ENCODE measurements at places on chromosomes 7 and 10.
A peak's percentile ranks its signal among the peaks of the same experiment; 100 is the strongest.

- no peak for DNase-seq
These were observed 360.6 kb upstream of the ANKRD30A start for GRCh38 chr10:36764823-36765222.

DNA sequence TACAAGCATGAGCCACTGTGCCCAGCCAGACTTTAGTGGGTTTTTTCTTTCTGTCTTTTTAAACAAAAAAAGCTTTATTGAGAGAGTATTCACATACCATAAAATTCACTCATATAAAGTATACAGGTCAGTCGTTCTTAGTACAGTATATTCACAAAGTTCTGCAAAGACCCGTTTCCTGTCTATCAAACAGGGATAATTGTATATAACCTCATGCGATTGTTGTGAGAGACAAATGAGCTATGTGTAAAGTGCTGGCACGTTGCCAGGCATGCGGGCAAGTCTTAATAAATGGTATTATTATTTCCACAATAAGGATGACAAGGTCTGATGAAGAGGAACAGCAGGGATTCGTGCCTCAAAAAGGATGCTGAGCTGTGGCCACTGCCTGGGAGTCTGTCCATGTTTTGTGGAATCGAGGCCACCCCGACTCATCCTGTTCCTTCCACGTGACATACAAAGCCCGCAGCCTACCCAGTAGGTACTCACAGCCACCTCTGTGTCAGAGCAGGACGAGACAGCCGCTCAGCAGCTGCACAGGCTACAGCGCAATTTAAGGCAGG lies 51.6 kb downstream of the SMKR1 start:
- no peak for DNase-seq

DNA sequence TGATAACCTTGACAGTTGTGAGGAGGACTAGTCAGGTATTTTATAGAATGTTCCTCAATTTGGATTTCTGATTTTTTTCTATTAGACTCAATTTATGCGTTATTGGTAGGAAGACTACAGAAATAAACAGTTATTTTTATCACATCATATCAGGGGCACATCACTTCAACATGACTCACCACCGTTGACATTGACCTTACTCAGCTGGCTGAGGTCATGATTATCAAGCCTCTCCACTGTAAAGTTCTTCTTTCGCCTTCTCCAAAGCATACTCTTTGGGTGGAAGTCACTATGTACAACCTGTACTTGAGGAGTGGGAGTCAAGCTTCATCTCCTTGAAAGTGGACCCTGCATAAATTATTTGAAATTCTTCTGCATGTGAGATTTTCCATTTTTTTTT lies 194.3 kb upstream of the IGFBP3 start:
- no peak for DNase-seq

GRCh38 chr7:116842371-116842770 lies 20.0 kb upstream of the CAPZA2 start:
- no peak for DNase-seq

GRCh38 chr10:48300556-48300955 lies 5.9 kb upstream of the MAPK8 start:
- no peak for DNase-seq

DNA sequence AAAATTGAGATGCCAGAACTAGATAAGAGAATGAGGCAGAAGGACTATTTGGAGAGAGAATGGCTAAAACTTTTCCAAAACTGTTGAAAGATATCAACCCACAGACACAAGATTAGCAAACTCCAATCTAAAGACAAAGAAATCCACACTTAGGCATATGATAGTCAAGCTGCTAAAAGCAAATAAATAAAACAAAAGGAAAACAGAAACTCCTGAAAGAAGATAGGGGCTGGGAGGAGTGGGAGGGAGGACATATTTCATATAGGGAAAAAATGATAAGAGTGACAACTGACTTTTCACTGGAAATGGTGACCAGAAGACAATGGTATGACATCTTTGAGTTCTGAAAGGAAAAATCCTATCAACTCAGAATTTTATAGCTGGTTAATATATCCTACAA lies 105.4 kb upstream of the ADO start:
- no peak for DNase-seq

GRCh38 chr10:62844280-62845011 lies 28.3 kb upstream of the EGR2 start:
- DNase-seq, result no peak

DNA sequence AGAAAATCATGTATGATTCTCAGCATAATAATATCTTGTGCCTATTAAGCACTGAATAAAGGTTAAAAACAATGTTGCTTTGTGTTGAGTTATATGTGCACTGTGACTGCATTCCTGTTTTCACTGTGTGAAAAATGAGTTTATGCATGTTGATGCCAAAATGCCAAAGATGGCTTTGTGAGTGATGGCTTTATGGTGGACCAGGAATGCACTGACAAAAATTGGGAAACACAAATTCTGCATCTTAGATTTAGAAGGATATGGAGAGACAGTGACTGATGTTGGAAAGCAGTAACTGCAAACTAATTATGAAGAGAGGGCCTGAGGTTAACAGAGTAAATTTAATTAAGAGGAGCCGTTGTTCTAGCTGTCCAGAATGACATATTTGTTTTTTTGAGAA lies 440.4 kb downstream of the KIF20B start:
- DNase-seq, result no peak

- no peak for DNase-seq
These were observed 47.6 kb downstream of the PRTFDC1 start for GRCh38 chr10:24904824-24905223.

DNA sequence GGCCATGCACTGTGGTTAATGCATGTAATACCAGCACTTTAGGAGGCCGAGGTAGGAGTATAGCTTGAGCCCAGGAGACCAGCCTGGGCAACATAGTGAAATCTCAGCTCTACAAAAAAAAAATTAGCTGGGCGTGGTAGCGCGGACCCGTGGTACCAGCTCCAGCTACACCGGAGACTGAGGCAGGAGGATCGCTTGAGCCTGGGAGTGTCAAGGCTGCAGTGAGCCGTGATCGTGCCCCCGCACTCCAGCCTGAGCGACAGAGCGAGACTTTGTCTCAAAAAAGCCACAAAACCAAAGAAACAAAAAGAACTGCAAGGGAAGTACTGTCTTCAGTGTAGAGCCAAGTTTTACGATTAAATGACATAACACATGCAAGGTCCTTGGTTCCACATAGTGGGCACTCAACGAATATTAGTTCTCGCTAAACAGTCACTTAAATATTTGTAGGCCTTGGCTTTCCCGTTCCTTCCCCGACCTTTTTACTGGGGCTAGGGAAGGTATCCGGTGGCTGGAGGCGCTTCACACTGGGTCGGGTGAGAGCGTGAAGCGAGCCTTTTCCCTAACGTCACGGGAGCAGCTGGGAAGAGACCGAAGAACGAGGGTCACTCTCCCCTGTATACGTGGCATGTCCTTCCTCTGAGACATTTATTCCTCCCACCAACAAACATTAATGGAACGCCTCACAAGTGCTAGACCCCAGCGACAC lies 993 bp upstream of the SND1 start:
- no peak for DNase-seq

GRCh38 chr7:128909625-128910568 lies 612 bp downstream of the KCP start:
- DNase-seq, result peak; percentile 71

- no peak for DNase-seq
These were observed 28.2 kb upstream of the IL6 start for GRCh38 chr7:22698767-22699166.

Measured in coronary artery (tissue), 2 donors.